ENCODE measurements at places on chromosomes 7 and 10.
A peak's percentile ranks its signal among the peaks of the same experiment; 100 is the strongest.

DNA sequence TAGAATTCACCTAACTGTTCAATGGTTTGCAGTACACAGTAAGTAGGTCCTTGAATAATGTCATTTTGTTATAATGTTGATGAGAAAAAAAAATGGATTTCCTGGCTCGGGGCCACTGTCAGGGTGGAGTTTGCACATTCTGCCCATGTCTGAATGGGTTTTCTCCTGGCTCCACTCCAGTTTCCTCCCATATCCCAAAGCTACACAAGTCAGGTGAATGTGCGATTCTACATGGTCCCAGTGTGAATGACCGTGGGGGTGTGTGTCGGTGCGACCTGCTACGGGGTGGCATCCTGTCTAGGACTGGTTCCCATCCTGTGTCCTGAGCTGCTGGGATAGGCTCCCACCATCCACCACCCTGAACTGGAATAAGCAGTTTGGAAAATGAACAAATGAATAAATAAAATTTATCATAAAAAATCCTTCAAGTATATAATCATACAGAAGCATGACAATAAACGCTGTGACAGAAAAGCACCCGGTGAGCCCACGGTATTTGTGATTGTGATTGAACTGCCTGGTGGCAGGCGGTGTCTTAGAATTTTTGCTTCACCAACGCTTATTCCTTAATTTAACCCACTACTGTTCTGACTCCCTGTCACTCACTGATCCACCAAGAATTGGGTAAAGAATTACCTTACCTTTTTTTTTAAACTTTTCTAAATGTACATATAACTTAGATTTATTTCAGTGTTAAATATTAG is 114.1 kb downstream of the ICA1 start:
- DNase-seq = no peak

DNA sequence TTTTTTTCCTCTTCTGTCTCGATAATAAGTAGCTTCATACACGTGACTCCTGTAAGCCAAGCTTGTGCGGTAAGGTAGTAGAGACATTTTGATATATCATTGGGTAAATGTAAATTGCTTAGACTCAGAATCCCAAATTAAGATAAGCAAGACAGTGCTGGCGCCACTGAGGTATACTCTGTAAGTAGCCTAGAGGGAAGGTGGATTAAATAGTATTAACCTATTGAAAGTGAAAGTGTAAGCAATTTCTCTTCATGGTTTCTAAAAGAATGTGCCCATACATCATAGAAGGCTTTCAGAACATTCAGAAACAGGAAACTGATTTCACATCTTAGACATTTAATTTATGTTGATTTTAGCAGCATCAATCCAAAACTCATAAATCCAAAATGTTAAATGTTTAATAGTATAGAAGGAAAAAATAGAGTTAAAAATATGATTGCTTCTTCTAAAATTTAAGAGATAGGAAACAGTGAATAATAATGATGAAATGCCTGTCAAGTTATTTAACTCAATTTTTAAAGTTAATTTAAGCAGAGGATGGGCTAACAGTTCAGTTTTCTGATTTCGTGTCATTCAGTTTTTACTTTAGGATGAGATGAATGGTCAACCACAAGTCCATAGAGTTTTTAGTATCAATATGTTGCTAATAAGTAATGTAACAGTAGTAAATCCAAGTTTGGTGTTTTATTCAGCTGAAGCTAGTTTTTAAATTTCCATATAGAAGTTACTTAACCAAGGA is 36.8 kb downstream of the LRRC72 start:
- peak; percentile 32 for DNase-seq

DNA sequence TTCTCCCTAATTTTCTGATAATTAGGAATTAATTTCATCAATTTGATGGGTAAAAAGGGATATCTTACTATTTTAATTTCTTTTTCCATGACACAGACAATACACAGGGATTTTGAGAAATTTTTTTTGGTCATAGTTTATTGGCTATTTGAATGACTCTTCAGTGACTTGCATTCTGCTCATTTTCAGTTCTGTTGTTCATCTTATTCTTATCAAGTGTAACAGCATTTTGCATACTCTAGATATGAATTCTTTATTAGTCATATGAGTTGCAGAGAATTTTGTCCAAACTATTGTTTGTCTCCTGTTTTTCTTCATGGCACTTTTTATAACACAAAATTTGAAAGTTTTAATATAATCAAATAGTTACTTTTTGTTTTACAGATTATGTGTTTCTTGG is 41.7 kb downstream of the MKLN1 start:
- peak; percentile 65 for DNase-seq

DNA sequence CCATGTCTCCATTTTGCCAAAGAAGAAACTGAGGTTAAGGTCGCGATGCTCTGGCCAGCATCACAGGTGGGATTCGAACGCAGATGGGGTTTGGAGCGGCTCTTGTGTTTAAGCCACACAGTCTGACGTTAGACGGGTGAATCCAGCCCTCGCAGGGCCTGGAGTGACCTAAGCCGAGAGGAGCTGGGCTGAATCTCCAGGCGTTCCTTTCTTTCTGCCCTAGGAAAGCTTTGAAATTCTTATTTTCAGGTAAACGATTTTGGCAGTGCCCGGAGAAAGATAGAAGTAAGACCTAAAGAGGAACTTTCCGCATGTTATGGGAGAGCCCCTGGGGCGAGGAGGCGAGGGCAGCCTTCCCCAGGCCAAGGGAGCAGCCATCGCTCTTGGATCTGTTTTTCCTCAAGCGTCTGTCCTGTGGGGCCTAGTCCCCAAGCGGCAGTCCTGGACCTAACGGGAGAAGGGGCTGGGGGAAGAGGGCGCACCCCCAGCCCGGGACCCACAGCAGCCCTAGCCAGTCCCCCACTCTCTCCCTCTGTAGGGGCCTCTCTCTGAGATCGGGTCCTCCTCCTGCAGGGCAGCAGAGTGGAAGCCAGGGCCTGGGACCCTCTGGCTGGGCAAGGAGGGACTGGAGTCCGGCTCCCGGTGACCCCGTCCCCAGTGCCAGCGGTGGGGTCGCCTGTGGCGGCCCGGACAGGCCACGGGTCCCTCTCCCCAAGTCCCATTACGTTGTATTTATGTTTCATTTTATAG is 8.9 kb upstream of the LBX1 start:
- no peak for DNase-seq

DNA sequence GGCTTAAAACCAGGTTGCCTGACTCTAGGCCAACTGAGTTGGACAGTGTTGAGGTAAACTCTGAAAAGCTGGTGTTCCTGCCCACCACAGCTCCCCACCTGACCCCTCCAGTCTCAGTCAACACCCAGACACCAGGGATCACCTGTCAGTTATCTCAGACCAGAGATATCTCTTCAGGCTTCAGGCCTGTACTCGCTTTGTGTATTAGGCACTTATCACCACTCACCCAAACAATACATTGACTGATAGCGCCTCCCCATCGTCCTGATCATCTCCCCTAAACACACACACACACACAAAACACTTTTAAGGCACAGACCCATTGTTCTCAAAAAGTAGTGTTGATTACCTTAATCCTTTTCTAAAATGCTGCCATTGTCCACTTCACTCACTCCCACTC is 111.5 kb downstream of the PLCE1 start:
- DNase-seq = no peak

DNA sequence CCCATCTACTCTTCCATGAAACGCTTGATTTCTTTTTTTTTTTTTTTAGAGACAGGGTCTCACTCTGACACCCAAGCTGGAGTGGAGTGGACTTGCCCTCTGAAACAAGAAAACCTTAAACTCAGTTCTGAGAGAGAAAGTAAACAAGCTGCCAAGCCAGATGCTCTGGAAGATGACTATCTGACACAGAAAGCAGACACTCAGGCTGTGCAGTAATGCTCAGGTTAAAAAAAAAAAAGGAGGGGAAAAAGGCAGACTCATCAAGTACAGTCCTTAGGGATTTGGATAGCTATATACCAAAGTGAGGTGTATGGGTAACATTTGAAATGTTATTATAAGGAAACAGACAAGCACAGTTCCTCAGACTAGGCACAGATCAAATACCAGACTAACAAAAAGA is 80.5 kb downstream of the IDE start:
- no peak for DNase-seq

- DNase-seq = no peak
Measured at GRCh38 chr7:100962537-100962936, 6.8 kb upstream of the MUC12 start.

DNA sequence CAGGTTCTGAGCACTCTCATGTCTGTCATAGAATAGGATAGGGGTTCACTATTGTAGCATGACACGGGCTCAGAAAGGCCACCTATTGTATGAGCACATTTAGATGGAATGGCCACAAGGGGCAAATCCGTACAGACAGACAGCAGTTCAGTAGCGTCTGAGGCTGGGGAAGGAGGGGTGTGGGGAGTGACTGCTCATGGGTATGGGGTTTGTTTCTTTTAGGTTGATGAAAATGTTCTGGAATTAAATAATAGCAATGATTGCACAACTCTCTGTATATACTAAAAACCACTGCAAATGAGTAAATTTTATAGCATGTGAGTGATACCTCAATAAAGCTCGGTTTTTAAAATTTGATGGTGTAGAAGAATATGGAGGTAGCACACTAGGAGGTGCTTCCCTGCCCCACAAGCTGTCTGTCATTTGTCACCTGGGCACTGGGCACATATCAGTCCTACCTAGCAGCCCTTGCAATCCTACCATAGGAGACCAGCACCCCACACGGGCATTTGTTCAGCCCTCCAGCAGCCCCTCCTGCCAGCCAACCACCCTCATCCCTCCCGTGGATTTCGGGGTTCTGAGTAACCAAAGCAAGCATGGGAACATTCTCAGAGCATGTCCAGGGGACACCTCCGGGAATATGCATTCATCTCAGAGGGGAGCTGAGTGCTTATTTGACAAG is 35.2 kb downstream of the KCNMA1 start:
- DNase-seq = no peak

- DNase-seq = no peak
Measured at GRCh38 chr10:114064151-114065048, 20.7 kb downstream of the ADRB1 start.

- no peak for DNase-seq
Measured at GRCh38 chr10:133458021-133458709, 4.4 kb downstream of the SCART1 start.

- DNase-seq = no peak
Measured at GRCh38 chr7:103937680-103938079, 51.8 kb downstream of the RELN start.

GRCh38 chr10:93938140-93938539 is 44.4 kb downstream of the SLC35G1 start:
- no peak for DNase-seq

GRCh38 chr7:39674406-39674805 is 51.0 kb downstream of the RALA start:
- no peak for DNase-seq

DNA sequence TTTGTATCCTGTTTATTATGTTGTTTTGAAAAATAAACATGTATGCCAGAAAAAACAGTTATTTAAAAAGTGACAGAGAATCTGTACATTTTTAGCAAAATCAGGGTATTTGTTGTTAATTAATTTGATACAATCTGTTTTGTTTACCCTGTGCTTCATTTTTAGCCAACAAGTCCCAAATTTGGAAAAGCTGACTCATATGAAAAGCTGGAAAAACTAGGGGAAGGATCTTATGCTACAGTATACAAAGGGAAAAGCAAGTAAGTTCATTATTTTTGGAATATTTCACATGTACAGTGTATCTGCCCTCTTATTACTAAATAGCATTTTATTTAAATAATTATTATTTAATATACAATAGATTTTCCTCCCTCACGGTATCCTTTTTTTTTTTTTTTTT is 151.4 kb downstream of the CDK14 start:
- DNase-seq = no peak

GRCh38 chr7:27405780-27406179 is 163.2 kb downstream of the EVX1 start:
- DNase-seq = no peak

DNA sequence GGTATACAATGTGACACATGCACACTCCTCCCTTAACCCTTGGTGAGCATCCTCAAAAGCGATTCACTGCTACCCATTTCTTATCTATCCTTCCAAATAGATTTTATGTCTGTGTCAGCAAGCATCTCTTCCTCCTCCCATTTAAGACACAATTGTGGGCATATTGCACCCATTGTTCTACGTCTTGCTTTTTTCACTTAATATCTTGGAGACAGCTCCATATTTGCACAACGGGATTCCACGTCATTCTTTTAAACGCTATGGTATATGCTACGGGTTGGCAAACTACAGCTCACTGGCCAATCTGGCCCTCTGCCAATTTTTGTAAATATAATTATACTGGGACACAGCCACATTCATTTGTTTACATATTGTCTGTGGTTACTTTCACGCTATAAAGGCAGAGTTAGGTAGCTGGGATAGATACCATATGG is 88.6 kb downstream of the RNF216 start:
- DNase-seq = peak; percentile 26

DNA sequence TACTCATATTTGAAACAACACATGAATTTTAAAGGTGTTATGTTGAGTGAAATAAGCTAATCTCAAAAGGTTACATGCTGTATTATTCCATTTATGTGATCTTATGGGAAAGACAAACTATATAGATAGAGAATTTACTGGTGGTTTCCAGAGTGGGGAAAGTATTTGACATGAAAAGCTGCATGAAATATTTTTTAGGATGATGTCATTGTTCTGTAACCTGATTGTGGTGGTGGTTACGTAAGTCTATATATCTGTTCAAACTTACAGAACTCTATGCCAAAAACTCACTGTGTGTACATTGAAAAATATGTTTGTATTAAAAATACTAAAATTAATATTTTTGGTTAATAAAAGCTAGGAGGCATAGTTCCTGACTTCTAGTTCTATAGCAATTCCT is 453.0 kb downstream of the SORCS3 start:
- DNase-seq = no peak
